ENCODE measurements at places on chromosomes 12 and 14.

- no peak for DNase-seq
These were observed 1.2 kb downstream of the PTGER2 start for GRCh38 chr14:52315355-52315718.

DNA sequence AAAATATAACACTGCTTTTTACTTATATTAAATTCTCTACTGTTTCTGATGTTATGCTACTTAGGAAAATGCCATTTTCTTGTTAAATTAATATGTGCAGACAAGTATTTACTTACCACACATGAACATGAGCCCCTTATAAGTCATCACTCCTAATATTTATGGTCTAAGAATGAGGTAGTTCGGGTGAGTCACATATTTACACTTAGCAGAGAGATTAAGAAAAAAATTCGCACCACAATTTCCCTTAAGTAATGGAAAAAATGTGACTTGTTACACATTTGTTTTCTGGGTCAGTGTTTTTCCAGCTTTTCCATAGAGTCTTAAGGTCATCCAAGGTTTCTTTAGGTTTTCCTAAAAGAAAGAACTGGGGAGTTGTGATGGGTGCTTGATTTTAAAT is 68.3 kb downstream of the RERG start:
- DNase-seq, result no peak

DNA sequence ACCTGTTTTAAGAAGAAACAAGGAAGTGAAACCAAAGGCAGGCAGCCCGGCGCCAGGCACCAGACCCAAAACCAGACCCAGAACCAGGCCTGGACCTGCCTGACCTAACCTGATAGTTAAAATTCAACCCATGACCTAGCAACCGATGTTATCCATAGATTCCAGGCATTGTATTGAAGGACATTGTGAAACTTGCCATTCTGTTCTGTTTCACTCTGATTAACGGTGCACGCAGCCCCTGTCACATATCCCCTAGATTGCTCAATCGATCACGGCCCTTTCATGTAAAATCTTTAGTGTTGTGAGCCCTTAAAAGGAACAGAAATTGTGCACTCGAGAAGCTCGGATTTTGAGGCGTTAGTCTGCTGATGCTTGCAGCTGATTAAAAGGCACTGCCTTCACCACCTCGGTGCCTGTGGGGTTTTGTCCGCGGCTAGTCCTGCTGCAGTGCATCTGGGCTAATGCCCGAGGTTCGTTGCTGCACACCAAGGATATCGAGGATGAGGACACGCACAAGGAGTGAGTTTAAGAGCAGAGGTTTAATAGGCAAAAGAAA is 262.5 kb upstream of the TMEM132C start:
- DNase-seq, result no peak

DNA sequence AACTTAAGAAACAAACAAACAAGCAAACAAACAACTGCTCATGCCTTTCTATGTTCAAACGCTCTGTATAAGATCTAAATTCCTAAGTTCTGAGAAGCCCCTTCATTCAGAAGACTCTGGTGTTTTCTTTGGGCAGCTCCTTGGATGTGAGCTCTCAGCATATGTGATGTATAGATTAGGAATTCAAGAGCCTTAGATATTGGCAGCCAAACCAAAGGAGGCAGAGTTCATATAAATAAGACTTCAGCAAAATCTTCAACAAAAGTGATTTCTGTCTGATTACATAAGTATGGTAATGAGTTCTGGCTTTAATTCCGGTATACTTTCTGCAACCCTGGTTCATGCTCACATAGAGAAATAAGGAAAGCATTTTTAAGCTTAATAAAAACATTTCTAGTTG is 145.6 kb downstream of the DYRK2 start:
- DNase-seq, result no peak

DNA sequence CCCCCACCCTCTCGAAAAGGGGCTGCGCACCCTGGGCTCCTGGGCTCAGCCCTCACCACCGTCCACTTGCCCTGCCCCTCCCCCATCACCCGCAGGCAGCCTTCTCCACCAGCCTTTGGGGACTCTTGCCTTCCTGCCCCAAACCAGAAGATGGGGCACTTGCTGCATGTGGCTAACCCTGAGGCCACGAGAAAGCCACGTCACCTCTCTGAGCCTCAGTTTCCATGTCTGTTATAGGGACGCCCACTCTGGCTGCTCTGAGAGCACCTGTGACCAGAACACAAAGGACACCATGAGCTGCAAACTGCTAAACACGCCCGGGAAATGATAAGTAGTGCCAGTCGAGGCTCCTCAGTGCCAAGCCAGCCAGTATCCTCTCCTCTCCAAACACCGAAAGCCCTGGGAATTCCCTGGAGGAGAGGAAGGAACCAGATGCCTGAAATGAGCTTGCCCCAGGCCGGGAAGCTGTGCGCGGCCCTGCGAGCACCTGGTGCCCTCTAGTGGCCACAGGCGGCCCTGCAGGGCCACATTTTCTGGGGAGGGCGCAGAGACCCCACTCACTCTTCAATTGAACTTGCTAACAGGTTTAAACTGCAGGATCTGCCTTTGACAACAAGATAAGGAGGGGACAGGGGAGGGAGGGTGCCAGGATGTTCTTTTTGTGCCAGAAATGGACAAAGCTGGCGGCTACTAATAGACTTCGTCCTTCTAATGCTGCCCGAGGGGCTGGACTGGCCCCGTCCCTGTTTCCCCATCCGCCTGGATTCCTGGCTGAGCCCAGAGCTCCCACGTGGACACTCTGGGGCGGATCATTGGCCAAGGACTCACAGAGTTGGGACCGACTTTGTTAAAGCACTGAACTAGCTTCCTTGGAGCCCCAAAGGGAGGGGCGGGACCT is 10.2 kb upstream of the SERPINA9 start:
- DNase-seq, result peak; percentile 80

DNA sequence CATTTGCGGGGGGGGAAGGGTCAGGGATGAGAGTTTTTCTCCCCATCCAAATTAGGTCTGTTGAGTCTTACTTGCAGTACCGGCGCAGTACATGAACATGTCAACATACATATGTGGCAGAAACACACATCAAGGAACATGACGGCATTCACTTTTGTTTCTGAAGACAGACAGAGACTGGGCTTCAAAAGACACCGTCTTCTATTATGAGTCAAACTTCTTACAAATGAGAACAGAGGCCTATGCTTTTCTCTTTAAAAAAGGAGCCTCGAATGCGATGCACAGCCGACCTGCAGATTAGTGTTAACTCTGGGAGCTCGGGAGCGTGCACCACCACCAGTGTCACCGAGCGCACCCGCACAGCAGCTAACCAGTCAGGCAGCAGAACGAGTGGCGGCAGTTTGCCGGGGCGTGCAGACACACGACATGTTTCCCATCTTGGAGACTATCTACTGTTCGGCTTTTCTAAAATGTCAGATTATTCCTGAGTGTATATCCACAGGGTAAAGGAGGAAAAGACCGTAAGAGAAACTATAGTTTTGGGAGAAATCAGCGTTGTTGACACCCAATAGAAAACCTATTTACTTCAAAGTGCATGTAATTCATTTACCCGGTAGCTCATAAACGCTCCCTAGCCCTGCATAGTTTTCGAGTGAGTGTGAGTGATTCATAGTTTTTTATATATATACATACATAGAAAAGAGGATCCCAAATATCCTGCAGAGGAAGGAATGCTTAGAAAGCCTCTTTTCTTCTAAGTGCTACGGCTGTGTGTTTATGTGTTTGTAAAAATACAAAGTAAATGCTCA is 33.0 kb downstream of the UBR7 start:
- no peak for DNase-seq

GRCh38 chr12:105503619-105504018 is 173.1 kb downstream of the C12orf75 start:
- DNase-seq, result no peak

DNA sequence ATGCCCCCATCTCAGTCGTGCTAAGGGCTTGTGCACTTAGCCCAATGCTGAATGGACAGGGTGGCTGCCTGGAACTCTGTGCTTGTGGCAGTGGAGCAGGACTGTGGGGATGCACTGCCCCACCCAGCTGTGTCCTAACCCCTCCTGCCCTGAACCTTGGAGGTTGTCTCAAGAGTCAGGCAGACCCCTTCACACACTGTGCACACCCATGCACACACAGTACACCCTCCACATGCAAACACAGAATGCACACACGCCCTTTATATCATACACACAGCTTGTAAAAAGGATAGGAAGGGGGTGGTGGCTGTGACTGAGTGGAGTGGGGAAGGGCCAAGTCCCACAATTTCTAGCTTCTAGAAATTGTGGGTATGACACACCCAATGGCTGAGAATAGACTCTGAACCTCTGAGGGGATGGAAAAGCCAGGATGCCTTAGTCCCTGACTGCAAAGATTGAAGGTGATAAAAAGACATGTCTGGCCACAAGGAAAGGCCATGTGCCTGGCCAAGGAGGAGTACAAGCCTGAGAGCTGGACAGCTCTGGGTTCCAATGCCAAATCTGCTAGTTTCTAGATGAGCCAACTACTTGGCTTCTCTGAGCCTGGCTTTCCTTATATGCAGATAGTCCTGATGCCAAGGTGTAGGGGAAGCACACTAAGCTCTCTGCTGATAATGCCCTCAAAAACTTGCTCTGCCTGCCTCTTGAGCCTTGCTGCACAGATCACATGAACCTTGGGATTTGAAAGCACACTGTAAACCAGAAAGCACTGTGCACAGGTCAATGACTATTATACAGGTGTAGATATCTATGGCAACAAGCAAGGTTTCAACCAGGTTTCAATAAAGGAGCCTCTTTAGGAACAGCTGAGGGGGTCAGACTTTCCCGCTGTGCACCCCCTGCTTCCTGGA is 8.4 kb downstream of the KRT8 start:
- DNase-seq, result no peak

DNA sequence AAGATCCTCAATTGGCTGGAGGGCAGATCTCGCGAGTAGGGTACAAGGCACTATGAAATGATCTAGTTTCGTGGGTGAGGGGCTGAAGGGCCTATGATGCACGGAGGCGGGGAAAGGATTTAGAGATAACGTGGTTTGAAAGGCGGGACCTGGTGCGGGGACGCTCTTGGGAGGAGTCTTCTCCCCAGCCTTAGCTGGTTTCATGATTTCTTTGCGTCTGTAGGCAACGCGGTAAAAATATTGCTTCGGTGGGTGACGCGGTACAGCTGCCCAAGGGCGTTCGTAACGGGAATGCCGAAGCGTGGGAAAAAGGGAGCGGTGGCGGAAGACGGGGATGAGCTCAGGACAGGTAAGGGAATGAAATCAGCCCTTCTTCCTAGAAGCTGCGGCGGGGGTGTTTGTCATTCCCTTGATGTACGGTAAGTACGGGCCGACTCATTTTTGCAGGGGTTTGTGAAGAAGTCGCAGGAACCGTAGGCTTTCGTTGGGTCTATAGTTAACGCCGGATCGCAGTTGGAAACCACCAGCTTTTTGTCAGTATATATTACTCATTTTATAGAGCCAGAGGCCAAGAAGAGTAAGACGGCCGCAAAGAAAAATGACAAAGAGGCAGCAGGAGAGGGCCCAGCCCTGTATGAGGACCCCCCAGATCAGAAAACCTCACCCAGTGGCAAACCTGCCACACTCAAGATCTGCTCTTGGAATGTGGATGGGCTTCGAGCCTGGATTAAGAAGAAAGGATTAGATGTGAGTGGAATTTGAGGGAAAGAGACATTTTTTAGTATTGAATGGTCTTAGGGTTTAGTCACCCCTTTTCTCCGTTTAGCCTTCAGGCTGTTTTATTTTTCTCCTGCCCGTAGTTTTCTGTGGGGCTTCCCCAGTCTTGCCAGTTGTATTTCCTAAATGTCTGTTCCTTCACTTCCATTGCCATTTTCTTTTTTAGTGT is 602 bp downstream of the APEX1 start:
- peak; percentile 50 for DNase-seq

DNA sequence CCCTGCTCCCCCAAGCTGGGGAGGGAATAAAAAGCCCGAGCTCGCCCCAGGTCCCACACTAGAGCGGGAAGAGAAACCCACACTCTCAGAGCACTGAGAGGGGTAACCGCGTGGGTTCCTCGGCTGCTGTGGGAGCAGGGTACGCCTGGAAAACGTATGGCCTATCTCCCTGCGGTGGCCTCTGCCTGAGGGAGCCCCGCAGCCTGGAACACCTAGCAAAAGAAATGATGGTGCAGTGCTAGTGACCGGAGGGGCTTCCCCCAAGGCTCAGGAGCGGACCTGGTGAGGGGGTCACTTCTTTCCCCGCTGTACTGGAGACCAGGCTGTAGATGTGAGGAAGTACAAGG is 2.5 kb upstream of the OR4N2 start:
- DNase-seq, result no peak

DNA sequence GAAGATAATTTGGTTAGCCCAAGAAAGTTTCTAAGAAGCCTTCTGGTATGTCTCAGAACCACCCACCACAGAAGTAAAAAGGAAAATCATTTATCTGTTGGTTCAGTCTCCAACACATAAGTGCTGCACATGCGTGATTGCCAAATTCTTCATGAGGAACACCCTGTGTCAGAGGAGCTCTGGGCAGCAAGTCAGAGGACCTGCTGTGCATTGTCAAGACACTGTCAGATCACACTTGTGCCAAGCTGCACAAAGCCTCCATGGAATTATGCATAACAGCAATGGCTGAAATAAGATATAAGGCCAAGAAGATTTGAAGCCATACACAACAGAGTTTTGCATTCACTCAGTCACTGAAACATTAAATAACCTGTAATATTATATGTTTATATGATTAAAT is 1304.7 kb upstream of the FLRT2 start:
- DNase-seq, result no peak

- no peak for DNase-seq
These were observed 264.0 kb downstream of the VRK1 start for GRCh38 chr14:97061198-97061597.
